ENCODE measurements at places on chromosomes 3 and 15.

DNA sequence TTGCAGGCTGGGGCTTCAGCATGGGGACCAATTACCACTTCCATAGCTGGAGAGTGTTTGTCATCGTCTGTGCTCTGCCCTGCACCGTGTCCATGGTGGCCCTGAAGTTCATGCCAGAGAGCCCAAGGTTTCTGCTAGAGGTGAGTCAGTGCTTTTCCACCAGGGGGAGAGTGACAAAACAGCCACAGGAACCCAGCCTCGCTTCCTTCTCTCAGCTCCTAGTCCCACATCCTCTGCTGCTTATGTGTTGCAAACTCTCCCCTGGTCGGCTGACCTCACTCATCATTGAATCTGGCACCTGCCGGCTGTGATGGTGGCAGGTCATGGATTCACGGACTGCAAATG is 158.3 kb downstream of the SV2B start:
- DNase-seq = no peak

DNA sequence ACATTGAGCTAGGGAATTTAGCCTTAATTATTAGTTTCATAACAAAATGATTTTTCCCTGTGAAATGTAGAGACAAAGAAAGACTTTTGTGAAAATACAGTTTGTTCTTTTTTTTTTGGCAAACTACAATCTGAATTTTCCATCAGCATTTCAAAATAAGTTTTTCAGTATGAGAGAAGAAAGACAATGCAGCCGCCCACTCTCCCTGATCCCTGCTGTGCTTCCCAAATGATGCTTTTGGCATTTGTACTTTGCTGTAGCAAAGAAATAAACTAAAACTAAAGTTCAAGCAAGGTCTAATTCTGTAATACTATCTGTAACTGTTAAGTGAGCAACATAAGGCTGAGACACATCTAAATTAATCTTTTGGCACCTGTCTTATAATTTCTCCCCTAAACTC is 782.2 kb downstream of the VGLL3 start:
- DNase-seq = no peak

DNA sequence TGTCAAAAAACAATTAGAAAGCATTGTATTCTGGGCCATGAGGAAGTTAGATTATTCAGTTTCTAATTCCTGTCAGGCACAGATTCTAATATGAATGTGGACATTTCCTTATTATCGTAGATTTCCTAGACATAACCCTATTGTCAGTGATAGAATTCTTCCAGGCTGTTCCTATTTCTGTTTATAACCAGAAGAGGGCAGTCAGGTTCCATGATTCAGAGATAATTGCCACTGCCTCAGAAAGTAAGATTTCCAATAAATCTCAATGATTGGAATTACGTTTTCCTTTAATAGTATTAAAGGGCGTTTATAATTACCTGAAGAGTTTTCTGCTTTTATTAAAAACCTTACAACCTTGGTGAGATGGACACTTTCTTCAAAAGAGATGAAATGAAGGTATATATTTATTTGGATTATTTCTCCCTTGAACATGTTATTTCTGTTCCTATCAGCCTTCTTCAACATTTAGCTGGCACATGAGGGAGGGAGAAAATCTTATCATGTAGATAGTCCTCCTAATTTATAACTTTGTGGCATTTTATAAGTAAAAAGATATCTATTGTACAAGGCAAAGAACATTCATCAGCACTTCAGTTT is 439.2 kb downstream of the MCTP2 start:
- DNase-seq = peak; percentile 74

GRCh38 chr3:3119393-3119851 is 7.3 kb upstream of the TRNT1 start:
- DNase-seq = no peak

- peak; percentile 27 for DNase-seq
These were observed 1.2 kb downstream of the UBP1 start for GRCh38 chr3:33438881-33439545.
